HT1080 (cell line): ENCODE measurements at places on chromosomes 11 and 22. TPM values are rescaled to one million over a fixed set of nuclear protein-coding genes. Genes with fewer than 3 reads are reported as not detected.

GRCh38 chr11:12897867-12898266 lies 111.2 kb upstream of the RASSF10 start:
- no peak for DNase-seq

CST6 gene
- not detected in 2 replicates for total RNA-seq

- DNase-seq, result no peak
Observed at GRCh38 chr11:26607725-26608506, 35.9 kb upstream of the MUC15 start.

- no peak for DNase-seq
Observed at GRCh38 chr11:91350931-91351330, 873.7 kb upstream of the FAT3 start.

DNA sequence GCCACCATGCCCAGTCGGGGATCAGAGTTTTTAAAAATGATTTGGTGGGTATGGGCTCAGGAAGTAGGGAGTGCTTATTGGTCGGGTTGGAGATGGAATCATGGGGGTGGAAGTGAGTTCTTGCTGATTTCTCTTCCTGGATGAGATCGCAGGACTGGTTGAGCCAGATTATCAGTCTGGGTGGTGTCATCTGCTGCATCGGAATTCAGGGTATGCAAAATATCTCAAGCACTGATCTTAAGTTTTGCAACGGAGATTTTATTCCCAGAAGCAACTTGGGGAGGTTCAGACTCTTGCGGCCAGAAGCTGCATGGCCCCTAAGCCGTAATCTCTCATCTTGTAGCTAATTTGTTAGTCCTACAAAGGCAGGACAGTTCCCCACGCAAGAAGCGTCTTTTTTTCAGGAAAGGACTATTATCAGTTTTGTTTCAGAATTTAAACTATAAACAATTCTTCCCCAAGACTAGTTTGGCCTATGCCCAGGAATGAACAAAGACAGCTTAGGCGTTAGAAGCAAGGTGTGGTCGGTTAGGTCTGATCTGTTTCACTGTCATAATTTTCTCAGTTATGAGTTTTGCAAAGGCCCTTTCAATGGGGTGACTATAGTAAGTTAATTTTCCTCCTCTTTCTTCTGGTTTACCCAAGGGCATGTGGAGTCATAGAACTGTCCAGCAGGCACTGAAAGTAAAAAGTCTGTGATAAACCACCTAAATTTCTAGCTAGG lies 1.4 kb upstream of the PIWIL3 start:
- DNase-seq, result no peak

DNA sequence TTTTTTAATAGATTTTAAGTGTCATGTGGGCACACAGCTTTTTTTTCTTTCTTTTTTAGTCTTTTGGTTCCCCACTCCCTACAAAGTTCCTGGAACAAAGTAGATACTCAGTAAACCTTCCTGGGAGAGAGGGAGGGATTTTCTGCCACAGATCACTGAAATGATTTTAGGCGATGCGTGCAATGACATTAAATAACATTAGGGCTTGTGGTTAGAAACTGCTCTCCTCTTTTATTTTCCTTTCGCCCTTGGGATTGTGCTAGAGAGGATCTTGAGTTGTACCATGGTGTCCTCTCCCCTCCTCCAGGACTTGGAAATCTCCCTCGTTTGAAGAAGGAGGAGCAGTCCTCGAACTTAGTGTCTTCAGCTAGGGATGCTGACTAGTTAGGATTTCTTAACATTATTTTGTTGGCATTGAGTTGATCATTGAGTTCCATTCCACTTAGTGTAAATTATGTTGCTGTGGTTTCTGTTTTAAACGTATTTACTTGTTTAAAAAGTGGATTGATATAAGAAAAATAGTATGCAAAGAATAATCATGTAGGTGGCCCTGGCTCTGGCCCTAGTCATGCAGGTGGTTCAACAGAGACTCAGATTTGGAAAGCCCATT lies 88.4 kb downstream of the TRAF6 start:
- DNase-seq, result no peak

NRXN2 gene
- total RNA-seq, result 0.42 TPM in 1 of 2 replicates, not detected in the other

- no peak for DNase-seq
Observed at GRCh38 chr11:80849253-80849652, 1408.4 kb upstream of the TENM4 start.

DNA sequence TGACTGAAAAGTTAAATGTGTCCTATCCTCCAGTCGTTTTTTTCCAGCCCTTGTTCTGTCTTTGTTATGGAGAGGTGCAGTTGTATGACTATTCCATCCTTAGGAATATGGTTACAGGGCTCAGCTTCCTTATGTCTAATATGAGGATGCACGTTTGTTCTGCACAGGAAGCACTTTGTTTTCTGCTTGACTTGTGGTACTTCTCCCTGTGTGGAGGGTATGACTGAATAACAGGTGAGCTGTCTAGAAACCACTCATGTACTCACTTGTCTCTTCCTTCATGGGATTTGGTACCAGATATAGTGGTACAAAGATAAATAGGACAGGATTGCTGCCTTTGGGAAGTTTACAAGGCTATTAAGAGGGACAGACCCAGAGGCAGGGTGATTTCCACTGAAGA lies 17.4 kb downstream of the CABIN1 start:
- no peak for DNase-seq

DNA sequence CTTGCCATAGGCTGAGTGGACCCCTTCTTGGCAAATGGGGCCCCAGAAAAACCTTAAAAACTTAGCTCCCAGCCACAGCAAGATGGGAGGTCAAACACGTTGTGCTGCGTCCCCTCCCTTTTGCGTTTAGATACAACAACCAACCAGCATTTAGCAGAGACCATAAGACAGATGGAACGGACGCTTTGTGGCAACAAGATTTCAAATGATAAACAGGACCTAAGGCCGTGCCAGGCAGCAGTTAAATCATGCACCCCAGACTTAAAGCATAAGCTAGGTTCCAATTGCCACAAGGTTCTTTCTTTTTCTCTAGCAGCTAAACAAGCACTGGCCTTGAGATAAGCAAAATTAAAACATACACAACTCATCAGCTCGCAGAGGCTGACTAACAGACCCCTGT lies 39.4 kb upstream of the NTM start:
- DNase-seq, result no peak

DNA sequence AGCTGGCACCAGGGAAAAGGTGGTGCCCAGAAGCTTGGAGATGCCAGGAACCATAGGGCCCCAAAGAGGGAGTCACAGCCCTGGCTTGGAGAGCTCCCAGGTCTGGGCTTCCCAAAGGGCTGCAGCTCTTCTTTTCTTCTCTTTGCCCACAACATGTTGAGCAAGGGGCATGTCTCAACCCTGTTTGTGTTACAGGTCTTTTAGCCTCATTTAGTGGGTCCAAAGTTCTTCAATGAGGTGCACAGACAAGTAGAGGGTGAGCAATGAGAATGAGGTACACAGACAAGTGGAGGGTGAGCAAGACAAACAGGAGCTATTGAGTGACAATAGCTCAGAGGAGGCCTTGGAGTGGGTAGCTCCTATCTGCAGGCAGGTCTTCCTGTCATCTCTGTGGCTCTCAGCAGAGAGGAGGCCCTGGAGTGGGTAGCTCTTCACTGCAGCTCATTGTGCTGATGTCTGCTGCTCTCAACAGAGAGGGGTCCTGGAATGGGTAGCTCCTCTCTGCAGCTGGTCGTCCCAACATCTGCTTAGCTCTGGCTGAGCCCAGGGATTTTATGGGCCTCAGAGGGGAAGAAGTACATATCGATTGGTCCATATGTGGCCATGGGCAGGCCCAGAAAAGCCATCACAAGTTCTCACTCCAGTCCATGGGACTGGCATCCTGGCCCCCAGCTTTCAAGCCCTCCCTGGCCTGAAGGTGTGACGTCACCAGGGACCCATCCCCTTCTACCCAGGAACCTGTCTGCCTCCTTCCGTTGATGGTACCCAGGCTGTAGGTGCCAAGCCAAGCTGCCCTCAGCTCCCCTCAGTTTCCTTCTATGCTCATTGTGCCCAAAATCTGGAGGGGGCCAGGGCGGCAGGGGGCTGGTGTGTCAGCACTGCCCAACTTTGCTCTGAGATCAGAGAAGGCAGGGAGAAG lies 34.9 kb downstream of the WBP2NL start:
- no peak for DNase-seq

C11orf52 gene
- not detected in 2 replicates for total RNA-seq

LGALS12 gene
- not detected in 2 replicates for total RNA-seq

DNA sequence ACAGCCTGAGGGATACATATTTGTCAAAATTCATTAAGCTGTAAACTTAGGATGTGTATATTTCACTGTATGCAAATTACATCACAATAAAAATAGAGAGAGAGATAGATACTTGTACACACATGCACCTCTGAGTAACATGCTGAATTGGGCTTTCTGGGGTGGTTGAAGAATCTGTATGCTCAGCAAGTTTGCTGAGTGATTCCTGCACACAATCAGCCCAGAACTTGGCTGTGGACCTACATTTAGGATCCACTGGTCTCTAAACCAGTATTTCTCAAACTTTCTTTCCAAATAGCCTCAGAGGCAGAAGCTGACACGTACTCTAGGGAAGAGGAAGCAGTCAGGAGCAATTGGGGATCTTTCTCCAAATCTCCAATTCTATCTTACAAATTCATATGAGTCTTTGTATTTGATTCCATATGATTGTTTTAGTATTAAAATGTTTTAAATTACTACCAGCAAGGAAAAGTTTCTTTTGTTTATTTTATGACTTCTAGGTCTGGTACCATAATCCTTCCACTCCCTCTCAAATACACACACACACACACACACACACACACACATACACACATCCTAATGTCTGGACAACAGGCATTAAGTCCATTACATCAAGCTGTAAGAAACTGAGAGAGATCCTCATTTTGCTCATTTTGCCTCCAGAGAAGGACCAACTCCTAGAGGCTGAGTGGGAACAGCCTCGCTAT lies 20.0 kb downstream of the SYT13 start:
- no peak for DNase-seq

DNA sequence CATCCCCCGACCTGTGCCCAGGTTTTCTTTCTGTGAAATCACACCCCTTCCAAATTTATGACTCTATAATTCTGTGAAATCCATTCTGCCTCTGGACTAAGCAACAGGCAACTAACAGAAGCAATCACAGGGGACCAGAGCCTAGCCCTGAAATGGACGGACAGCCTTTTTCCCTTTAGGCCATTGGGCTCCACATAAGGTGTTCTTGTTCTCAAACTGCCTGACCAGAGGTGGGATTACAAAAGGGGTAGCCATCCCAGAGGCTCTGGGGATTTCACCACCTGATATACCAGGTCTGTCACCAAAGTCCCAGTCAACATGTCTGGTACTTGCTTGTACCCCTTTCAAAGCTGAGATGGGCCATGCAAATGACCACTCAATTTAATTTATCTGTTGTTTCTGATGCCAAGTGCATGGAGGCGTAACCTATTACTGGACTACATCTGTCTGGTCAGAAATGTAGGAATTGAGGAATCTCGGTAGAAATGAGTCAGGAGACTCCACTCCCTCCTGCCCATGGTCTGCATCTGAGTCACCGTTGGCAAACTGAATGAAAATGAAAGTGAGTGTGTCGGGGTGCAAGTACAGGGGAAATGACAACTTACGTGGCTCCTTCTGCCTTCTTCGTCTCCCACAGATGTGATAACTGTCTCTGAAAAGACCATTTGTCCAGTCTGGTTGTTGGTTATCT lies 10.2 kb downstream of the DKK3 start:
- DNase-seq, result peak; percentile 94

DNA sequence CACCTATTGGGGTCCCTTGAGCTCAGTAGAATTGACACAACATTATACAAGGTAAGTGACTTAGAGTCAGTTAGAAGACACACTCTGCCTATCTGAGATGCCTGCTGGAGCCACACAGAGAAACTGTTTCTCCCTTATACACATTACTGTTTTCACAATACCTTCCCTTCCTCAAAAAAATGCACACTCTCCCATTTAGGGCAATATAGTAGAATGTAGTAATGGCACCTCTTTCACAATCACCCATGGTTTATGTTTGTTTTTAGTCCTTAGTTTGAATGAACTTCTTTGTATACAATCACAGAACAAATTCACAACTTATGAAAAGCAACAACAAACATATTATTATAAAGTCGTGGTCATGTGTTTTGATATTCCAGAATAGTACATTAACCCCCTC lies 14.3 kb downstream of the OR52H1 start:
- no peak for DNase-seq

DNA sequence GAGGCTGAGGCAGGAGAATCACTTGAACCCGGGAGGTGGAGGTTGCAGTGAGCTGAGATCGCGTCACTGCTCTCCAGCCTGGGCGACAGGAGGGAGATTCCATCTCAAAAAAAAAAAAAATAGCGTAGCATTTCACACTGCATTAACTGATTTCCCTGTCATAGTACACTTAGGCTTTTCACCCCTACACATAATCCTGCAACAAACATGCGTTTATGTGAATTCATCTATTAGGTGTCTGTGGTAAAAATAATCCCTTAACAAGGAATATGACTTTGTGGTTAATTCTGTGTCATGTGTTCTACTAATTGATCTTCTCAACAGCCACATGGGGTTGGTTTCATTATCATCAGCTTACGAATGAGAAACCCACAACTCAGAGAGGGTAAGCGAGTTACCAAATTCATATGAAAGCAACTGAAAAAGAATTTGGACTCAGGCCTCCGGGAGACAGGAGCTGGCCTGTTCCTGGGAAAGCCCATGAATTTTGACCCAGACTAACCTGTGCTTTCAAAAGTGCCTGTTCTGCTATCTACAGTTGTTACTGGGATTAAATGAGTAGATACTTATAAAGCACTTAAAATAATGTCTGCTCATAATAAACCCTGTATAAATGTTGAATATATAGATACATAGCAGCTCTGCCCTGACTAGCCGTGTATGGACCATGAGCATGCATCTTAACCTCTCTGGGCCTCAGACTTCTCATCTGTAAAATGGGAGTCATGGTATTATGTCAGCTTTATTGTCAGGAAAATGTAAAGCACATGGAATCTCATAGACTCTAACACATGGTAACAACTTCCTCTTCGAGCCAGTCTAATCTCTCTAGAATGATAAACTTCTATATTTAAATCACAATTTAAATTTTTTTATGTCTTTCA lies 36.6 kb downstream of the KCNJ1 start:
- no peak for DNase-seq
